Effector CD4-positive, alpha-beta T cell (primary cell): ENCODE measurements at places on chromosomes 6 and 20.

GRCh38 chr6:106082735-106083398, 3.3 kb upstream of the PRDM1 start:
- no peak for DNase-seq

DNA sequence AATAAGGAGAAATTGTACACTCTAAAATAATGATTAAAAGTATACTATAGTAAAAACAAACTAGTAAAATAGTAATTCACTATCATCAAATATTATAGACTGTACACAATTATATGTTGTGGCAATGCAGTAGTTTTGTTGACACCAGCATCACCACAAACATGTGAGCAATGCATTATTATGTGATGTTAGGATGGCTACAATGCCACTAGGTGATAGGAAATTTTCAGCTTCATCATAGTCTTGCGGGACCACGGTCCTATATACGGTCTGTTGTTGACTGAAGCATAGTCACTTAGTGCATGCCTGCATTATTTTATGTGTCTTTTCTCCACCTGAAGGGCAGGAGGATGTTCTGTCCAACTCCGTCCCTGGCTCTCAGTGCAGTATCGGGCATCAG, 104.8 kb upstream of the NEDD9 start:
- no peak for DNase-seq

GRCh38 chr6:147674099-147674498, 165.6 kb downstream of the SAMD5 start:
- no peak for DNase-seq

DNA sequence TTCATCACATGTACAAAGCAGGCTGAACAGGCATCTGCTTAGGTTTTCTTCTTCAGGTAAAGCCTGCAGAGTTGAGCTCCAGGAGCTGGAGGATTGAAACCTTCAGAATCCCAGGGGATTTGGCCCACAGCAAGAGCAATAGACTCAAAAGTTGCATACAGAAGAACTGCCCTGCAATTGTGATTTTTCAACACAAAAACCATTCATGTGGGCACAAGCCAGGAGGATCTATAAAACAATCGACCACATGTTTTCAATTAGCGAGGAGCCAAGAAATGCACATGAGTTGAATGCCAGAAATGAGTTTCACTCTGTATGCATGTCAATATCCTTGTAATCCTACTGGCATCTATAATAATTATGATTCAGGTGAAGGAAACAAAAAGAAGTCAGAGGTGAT, 576.4 kb downstream of the HDGFL1 start:
- DNase-seq: no peak

DNA sequence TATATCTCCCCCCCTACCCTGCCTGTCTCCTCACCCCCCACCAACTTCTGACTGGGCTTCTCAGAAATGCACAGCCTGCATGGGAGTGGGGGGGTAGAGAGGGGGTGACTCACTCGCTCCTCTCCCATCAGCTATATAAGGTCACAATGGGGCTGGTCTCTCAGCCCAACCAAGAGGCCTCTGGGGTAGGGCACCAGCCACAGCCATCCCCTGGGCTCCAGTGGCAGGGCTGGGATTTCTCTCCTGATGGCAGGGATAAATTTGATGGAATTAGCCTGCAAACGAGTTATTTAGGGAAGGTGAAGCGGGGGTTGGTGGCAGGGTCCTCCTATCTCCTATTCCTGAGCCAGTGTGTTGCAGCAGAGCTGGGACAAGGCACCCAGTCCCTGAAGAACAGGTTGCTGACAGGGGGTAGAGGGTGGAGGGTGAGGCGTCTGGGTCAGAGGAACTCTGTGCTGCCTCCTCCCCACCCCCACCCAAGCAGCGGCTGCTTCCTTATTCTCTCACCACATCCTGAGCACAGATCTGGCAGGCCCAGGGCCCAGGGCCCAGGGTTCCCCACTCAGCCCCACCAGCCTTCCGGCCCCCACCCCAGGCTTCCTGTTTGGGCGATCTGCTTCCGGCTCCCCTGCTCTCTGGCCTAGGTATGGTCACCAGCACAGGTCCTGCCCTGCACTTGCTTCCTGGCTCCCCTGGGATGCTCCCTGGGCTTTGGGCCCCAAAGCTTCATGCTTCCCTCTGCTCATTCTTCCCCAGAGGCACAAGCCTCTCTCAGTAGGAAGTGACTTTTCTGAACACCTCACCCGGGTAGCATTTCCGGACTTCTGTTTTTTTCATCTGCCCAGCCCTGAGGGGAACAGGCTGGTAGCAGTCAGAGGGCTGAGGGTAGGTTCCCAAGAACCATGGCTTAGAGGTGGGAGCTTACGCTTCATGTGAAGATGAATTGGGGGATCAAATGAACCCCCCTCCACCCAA, 4.0 kb downstream of the PPP1R18 start:
- peak; percentile 81 for DNase-seq

- no peak for DNase-seq
Observed at GRCh38 chr6:1908784-1909183, 299.1 kb downstream of the FOXC1 start.

- no peak for DNase-seq
Observed at GRCh38 chr20:45495501-45495941, 19.9 kb downstream of the SPINT3 start.
